Activated CD8-positive, alpha-beta memory T cell treated with anti-CD3 and anti-CD28 coated beads, Interleukin-2, amount 50 U/mL, for 4 hours (primary cell): ENCODE measurements at places on chromosomes 6 and 20.

- DNase-seq = no peak
These were observed 22.5 kb upstream of the MMS22L start for GRCh38 chr6:97305414-97306066.

GRCh38 chr6:21367649-21368154 is 225.8 kb upstream of the SOX4 start:
- no peak for DNase-seq

GRCh38 chr6:99312354-99312753 is 37.1 kb downstream of the FAXC start:
- DNase-seq = no peak

- no peak for DNase-seq
These were observed 367.1 kb downstream of the C6orf118 start for GRCh38 chr6:164942271-164942670.

DNA sequence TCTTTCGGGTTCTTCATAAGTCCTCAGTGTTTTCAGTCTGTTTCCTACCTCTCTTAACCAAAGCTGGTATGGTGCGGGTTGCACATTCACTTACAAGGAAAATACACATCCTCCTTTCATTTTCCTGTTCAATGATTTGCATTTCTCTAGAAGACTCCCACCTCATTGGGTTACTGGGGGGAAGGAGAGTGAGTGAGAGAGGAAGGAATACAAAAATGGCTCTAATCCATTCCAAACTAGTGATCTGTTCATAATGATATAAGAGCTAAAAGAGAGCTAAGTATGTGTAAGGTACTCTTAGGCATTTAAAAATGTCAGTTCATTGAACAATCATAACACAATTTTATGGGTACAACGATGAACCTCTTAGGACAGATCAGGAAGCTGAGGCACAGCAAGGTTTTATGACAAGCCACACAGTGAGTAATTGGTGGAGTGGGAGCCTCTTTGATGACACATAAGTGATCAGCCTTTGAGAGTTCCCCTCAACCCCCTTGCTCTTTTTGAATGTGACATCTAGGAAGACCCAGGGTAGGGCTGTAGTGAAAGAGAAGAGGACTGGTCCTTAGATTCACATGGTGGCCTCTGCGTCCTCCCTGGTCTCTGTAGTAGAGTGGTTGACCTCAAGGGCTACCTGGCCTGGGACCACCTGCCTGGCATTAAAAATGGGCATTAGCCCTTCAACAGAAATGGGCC is 328.4 kb upstream of the SOX4 start:
- DNase-seq = no peak

DNA sequence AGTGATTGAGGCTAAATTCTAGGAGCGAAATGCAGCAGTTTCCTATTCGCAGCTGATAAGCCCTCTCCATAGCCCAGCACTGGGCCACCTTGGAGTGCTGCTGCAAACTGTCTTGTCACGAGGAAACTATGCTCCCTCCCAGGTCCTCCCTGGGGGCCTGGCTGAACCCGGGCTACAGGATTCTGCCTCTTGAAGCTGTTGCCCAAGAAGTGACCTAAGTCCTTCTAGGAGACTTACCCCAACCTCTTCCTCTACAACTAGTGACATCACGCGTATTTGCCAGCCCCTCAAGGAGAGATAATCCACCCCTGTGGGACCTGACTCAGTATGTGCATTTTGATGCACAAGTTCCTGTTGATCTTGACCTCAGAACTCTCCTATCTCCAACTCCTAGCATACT is 26.5 kb upstream of the ZFAND3 start:
- no peak for DNase-seq

- no peak for DNase-seq
These were observed 102.8 kb downstream of the IRF4 start for GRCh38 chr6:494394-494793.

DNA sequence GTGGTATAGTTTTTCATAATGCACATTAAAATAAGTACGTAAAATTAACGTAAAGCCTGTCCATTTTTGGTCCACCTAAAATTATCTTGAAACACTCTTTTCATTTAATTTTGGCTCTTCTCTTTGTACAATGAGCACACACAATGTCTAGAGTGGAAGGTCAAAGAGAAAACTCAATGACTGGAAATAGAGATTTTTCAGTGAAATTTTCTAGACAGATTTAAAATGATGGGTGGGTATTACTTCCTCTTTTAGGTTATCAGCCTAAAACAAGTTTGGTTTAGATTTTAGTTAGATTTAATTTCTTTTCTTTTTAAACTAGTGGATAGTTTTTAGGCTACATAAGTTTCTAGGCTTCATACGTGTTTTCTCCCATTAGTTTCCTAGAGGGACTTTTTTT is 24.9 kb downstream of the DSE start:
- DNase-seq = no peak

DNA sequence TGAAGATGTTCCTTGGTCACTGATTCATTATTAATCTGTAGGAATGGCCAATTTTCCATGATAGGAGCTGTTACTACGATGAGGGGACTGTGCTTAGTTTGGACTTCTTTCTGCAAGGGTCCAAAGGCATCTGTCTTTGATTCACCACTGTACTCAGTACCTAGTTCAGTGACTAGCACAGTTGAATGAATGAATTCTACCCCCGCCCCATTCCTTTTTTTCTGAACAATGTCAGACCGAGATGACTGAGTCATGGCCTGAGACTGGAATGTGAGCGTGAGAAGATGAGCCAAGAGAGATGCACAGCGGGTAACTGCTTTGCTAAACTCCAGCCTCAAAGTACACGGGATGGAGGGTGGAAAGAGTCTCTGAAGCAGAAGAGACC is 419 bp upstream of the SNHG17 start:
- no peak for DNase-seq

DNA sequence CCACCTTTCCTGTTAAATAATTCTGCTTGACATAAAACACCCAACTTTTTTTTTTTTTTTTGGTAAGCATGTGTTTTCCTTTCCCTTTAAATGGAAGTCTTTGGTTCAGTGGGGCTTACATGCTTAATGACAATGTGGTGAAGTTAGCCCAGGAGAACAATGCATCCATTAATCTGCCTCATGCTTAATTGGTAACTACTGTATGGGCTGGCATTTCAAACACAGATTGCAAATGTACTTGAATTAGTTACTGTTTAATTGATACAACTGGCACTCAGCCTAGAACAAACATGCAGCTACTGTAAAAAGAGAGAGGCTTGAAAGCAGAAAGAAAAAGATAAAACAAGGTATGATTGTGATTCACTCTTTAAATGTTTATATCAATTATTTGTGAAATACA is 483.6 kb upstream of the NOX3 start:
- DNase-seq = no peak

DNA sequence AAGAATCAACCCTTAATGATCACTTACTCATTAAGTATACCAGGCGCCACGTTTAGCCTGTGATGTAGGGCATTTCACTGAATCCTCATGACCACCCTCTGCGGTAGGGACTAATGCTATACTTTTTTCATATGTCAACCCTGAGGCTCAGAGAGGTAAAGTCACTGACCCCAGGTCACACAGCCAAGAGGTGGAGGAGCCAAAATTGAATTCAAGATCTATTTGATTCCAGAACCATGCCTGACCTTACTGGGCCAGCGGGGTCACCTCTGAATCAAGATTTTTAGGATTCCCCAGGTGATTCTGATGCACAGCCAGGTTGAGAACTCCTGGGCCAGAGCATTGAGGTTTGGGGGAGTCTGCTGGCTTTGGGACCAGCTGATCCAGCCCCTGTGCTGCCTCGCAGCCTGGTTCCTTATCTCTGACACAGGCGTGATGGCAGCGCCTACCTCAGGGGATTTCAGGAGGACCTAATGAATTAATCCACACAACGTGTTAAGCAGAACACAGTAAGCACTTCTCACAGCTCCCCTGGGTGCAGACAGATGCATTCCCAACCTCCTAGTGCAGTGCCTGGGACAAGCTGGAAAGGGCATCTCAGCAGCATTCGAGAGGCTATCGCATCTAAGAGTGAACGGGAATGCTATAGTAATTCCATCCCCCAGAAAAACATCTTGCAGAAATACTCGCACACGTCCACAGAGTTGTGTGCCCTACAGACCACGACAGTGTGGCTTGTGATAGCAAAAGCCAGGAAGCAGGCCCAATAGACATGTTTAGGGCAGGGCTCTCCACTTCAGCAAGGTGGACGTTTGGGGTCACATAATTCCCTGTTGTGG is 101.4 kb upstream of the PTPN1 start:
- no peak for DNase-seq
